SK-MEL-5 (cell line): ENCODE measurements at places on chromosomes 5 and 9.

DNA sequence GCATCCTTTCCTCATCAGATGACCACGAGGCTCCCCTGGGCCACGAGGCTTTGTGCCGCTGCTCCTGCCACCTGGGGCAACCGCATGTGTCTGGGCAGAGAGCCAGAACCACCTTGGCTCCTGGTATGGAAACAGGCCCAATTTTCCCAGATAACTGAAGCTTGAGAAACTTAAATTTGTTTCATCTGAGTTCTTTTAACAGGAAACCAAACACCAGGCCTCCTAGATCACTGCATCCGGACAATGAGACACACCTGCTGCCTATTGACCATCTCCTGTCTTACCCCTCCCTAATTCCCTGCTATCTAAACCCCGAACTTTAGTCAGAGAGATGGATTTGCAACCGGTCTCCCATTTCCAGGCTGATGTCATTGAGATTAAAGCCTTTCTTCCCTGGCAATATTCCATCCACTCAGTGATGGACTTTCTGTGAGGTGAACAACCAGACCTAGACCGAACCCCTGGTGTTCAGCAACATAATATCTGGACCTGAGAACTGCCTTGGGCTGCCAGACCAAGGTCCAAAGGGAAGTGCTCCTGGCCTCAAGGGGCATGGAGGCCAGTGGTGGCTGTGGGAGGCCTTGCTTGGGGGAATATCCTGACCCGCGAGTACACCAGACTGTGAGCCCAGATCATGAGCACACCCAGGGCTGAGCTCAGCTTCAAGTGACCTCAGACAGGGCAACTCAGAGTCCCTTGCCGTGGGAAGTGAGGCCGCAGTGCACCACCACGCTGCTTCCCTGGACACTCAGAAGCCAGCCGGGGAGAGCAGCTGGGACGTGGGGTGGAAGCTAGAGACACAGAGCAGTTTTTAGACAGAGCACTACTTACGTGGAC, 199.7 kb downstream of the HSPA4 start:
- DNase-seq: no peak

DNA sequence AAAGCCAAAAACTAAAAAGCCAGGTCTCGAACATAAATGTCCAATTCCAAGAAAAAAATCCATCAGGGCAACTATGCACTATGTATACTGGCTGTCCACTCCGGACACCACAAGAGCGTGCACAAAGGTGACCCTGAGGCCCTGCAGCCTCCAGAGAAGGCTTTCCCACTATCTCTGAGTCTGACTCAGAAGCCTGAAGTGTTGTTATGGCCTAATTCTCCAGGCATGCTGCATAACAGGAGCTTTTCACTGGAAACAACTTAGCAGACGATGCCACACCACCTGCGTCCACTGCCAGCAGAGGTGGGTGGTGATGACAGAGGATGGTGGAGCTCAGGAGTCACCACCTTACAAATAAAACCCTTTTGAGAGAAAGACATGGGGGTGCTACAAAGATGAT, 63.7 kb downstream of the HABP4 start:
- no peak for DNase-seq

DNA sequence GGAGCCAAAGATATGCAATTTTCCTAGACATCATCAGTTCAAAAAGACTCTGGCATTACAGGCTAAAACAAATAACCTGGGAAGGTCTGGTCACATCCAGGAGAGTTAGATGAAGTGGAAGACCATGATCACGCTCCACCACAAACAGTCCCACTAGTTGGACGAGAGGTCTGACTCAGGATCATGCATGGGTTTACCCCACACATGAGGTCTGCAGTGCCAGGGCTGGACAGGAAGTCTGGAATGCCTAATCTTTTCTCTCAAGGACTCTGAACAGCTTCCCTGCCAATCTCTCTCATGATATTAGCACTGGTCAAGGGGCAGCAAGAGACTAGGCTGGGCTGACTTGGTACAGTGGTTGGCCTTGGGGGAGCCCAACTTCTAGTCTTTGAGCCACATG, 7.1 kb downstream of the PRUNE2 start:
- DNase-seq: peak; percentile 56

- no peak for DNase-seq
Measured at GRCh38 chr9:38651400-38652042, 31.1 kb upstream of the ANKRD18A start.

- no peak for DNase-seq
Measured at GRCh38 chr5:74235552-74235951, 405.0 kb downstream of the ENC1 start.

- DNase-seq: no peak
Measured at GRCh38 chr5:6565492-6565891, 67.4 kb downstream of the NSUN2 start.

GRCh38 chr9:94956731-94957130, 230.2 kb downstream of the AOPEP start:
- no peak for DNase-seq

- no peak for DNase-seq
Measured at GRCh38 chr5:25570067-25570583, 925.3 kb upstream of the CDH10 start.

GRCh38 chr9:91166796-91167366, 194.8 kb downstream of the AUH start:
- no peak for DNase-seq

DNA sequence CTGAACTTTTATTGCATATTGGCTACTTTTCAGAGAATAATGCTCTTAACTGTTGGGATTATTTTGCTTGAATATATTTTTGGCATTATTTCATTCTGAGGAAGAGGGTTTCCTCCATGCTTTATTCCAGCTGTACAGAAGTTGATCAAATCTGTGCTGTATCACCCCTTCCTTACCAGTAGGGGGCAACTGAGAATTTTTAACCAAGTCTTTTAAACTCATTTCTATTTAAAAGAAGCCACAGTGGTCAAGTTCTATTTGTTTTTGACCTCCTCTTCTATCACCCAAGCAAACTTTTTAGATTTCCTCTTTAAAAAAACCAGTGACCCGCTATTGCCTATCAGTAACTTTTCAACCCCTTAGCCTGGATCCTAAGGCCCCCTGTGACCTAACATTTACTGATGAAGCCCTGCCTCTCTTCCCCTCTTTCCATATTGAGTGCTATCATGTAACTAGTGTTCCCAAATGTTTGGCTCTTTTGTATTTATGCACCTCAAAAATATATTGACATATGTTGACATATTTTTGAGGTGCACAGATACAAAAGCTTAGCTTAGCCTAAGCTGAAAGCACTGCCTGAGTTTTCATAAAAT, 80.6 kb downstream of the FBXO4 start:
- peak; percentile 68 for DNase-seq

DNA sequence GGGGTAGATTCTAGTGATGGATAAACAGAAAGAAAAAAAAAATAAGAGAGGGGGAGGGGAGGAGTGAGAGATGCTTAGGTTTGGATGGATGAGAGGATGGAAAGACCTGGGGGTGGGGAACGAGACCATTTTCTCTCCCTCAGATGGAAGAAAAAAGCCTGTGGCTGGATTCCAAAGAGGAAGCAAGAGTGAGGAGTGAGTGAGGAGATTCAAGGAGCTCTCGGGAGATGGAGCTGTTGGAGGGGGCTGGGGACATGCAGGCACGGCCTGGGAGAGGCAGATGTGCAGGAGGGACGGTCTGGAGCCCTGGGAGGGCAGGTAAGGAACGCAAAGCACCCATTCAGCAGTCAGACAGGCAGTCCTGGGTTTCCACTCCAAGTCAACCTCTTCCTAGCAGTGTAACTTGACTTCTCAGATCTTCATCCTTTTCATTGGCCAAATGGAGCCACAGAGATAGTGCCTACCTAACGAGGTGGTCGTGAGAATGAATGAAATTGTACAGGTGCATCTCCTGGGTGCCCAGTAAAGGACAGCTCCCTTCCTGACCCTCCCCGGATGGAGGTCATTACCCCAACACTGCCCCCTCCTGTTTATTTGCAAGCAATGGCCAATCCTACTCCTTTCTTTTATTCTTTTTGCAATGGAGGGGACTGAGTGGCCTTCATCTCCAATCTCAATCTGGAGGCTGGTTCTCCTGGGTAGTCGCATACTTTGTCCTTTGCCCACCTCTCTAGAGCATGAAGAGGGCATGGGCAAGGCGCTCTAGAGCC, 52.2 kb downstream of the PCDH1 start:
- peak; percentile 52 for DNase-seq

- no peak for DNase-seq
Measured at GRCh38 chr9:90637626-90638025, 5.0 kb downstream of the DIRAS2 start.

DNA sequence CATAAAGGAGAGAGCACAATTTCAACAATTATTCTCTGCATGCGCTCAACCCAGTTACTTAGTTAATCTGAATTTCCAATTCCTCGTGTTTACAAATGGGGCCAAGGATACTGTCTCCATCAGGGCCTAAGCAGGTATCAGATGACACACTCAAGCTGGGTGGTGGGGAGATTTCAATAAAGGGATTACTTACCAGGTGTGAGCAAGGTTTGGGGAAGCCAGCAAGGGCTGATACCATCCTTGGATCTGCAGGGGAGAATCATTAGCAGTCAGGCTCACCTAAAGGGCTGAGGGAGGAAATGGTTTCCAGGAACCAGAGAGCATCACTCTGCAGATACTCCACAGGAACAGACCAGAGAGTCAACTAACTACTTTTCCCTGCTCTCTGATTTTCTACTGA, 487.1 kb downstream of the NTRK2 start:
- DNase-seq: no peak

GRCh38 chr9:34536685-34537084, 13.9 kb upstream of the ENHO start:
- no peak for DNase-seq

- no peak for DNase-seq
Measured at GRCh38 chr9:23431459-23431858, 394.6 kb downstream of the ELAVL2 start.

DNA sequence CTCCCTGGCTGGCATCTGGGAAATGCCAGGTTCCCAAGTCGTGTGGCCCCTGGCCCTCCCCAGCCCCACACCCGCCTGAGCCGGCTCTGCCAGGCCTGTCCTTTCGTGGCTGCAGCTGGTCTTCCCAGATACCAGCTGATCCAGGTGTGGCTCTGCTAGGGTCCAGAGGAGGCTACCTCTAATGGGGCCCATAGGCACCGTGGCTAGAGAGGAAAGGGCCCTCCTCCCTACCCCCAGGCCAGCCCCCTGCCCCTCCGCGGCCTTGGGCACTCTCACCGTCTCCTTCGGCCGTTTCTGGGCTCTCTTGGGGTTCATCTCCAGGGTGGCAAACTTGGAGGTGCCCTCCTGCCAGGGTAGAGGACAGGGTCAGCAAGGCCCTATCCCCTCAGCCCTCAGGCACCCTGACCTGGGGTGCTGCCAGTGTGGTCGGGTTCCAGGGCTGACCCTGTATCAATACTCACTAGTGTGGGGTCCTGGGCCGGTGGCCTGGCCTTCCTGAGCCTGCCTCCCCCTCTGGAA, 17.0 kb downstream of the RALGDS start:
- DNase-seq: no peak

DNA sequence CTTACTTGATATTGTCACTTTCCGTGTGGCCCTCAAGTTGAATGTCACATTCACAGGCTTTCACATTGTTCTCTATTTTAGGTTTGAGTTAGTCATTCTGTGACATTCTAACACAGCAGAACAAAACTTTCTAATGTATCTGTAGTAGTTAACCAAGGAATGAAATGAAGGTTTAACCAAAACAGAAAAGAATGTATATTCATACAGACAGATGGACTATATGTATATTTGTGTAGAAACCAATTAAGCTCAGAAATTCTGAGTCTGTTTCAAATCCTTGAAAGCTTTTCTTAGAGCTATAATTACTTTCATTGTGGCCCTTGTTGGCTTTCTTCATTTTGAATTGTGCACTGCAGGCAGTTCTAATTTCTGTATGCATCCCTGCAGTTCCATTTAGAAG, 654.7 kb downstream of the LRRC70 start:
- no peak for DNase-seq

DNA sequence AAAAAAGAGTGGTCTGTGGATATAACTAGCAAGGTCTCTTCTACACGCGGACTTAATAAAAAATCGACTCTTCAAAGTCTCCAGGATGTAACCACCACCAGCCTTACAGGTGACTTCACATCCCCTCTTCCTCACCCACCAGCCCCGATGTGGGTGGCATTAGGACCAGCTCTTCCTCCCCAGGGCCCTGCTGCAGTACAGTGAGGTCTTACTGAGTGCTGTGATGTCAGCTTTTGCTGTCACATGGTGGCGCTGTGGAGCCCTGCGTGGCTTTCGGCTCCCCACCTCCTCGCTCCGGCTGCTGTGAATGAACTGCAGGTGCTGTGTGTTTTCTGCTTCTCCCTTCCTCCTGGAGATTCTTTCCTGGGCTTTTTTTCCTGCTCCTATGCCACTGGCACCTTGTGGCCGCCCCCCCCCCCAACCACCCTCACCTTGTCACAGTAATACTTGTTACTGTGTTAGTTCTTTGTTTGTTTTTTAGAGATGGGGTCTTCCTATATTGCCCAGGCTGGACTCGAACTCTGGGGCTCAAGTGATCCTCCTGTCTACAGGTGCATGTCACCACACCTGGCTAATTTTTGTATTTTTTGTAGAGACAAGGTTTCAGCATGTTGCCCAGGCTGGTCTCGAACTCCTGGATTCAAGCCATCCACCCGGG, 15.8 kb upstream of the RAPGEF1 start:
- DNase-seq: peak; percentile 90

GRCh38 chr5:10421896-10422691, 19.6 kb upstream of the ROPN1L start:
- DNase-seq: no peak

GRCh38 chr5:149962601-149963300, 2.2 kb downstream of the SLC26A2 start:
- no peak for DNase-seq
